G401 (cell line): ENCODE measurements at places on chromosomes 4 and X.

GRCh38 chr4:143306788-143307187 is 29.9 kb upstream of the GAB1 start:
- DNase-seq = no peak

DNA sequence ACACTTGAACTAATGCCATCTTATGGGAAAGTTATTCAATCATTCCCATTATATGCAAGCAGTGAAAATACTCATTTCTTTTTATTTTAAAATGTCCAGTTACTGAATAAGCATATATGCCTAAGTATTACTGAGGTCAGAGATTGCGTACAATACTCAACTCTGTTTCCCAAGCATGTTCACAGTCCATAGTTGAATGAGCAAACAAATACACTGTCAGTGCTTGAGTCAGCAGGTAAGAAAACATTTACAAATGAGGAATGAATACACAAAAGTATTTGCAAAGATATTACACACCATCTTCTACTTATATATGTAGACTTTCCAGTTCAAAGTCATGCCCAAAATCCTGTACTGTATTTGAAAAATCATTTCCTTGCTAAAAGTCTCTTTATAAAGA is 74.1 kb downstream of the TSPAN5 start:
- DNase-seq = no peak

GRCh38 chrX:131854581-131854980 is 168.5 kb upstream of the STK26 start:
- no peak for DNase-seq

DNA sequence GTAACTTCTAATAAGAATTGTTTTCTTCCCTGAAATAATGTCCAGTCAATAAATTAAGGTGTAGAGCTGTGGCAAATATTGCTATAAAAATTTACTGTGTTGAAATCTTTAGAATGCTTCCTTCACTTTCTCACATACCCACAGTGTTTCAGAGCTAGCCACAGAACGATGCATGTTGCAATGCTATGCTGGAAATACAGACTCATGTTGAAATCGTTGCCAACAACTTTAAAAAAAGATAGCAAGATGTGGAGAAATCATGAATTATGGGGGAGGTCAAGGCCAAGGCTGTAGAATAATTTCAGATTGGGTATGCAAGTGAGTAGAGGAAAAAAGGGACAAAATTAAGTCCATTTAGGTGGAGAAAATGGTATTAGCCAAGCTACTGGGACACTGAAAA is 204.8 kb downstream of the VEGFC start:
- no peak for DNase-seq

GRCh38 chr4:42446823-42447222 is 49.5 kb downstream of the SHISA3 start:
- no peak for DNase-seq
